ENCODE measurements at places on chromosomes 11 and 22. TPM values are rescaled to one million over a fixed set of nuclear protein-coding genes. Genes with fewer than 3 reads are reported as not detected.

- DNase-seq = peak; percentile 51
Measured at GRCh38 chr11:112658431-112658878, 302.8 kb upstream of the NCAM1 start.

DNA sequence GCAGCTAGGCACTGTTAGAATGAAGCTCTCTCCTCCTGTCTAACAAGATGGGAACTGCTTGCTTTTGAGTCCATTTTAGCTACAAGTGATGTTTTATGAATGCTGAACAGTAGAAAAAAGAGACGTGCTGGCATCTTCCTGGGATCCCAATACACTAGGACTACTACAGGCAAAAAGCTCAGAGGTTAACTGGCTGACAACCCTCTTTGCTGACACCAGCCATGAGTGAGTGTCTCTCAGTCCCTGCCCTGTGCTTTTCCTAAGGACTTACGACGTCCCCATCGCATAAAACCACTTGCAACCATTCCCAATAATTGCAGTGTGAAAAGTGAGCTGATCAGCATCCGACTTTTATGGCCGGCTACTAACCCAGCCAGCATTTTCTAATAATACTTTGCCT lies 213.5 kb downstream of the NTM start:
- DNase-seq = no peak

- DNase-seq = no peak
Measured at GRCh38 chr11:117825538-117826189, 1.1 kb upstream of the FXYD2 start.

- DNase-seq = no peak
Measured at GRCh38 chr11:33946930-33947329, 55.1 kb upstream of the LMO2 start.

DNA sequence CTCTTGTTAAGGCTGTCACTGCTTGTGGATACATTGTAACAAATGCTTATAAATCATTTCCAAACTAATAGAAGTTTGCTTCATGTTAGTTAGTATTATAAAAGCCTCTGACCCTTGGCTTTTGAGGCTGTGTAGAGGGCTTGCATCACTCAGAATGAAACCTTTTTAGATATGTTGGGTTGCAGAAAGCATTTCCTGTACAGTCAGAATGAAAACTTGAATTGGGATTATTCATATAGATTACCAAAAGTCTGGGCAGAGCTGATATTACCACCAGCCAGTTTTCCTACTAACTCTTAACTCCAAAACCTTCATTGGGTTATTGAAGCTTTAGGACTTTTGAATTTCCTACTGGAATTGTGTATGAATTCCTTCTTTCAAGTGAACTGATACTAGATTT lies 12.0 kb downstream of the KMT2A start:
- DNase-seq = no peak

DNA sequence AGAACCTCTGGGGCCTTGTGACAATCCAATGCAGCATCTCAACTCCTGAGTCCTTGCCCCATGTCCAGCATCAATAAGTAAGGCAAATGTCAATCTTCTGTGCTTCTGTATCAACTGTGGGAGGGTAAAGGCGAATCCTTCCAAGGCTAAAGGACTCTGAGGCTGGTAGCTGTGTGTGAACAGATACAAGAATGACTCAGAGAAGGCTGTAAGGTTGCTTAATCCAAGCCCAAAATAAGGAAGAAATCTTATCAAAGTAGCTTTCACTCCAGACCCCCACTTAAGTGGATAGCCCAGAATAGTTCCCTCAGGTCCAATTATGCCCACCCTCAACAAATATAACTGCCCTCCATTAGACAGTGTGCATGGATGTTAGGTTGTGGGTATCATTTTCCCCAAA lies 28.1 kb upstream of the SCGB1A1 start:
- no peak for DNase-seq

- no peak for DNase-seq
Measured at GRCh38 chr11:26473216-26474194, 98.6 kb downstream of the MUC15 start.

DNA sequence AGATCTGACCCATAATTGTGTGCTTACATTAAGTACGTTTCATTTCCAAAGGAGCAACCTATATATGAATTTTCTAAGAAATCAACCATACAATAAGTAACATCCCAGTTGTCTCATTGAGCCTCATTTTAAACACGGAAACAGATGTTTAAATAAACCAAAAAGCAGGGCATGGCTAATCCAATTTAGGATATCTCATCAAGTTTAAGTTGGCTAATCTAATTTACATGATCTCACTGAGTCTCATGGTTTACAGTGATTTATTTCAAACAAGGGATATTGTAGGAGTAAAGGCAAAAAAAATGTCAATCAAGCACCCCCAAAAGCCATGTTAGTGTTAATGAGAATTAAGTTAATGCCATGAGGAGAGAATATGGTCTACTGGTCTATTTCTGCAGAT lies 499.8 kb upstream of the CCDC90B start:
- no peak for DNase-seq

- no peak for DNase-seq
Measured at GRCh38 chr11:112408517-112408916, 147.9 kb upstream of the PLET1 start.

DNA sequence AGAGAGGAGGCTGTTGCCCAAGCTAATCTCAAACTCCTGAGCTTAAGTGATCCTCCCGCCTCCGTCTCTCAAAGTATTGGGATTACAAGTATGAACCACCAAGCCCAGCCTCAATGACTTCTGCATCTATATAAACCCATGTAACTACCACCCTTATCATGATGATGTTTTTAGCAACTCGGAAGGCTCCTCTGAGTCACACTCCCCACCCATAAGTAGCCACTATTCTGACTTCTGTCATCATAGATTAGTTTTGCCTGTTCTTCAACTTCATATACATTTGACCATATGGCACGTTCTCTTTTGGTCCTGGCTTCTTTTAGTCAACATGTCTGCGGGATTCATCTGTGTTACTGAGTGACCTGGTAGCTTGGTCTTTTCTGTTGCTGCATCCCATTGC lies 6.4 kb upstream of the FOSL1 start:
- no peak for DNase-seq

DNA sequence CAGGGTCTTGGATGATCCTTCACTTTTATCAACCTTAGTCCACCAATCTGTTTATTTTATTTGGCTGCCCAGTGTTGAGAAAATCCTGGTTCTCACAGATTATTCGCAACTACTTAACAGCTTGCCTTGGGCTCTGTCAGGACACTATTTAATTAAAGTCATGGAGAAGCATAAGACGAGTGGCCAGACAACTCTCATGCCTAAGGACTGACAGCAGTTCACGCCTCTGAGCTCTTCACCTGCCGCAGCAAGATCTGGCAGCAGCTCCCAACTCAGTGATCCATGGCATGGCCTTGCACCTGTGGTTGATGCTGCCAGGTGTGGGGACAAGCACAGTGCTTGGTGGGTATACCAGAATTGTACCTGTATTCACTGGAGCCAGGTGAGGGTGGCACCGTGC lies 37.8 kb downstream of the HIRA start:
- DNase-seq = no peak

GRCh38 chr11:1310772-1311468 lies 1.5 kb upstream of the TOLLIP start:
- DNase-seq = no peak

- DNase-seq = no peak
Measured at GRCh38 chr11:83827520-83827919, 541.4 kb upstream of the CCDC90B start.

- DNase-seq = no peak
Measured at GRCh38 chr11:94494126-94494680, 419 bp downstream of the ANKRD49 start.

GRCh38 chr22:30186510-30186909 lies 60.0 kb downstream of the LIF start:
- DNase-seq = no peak

DNA sequence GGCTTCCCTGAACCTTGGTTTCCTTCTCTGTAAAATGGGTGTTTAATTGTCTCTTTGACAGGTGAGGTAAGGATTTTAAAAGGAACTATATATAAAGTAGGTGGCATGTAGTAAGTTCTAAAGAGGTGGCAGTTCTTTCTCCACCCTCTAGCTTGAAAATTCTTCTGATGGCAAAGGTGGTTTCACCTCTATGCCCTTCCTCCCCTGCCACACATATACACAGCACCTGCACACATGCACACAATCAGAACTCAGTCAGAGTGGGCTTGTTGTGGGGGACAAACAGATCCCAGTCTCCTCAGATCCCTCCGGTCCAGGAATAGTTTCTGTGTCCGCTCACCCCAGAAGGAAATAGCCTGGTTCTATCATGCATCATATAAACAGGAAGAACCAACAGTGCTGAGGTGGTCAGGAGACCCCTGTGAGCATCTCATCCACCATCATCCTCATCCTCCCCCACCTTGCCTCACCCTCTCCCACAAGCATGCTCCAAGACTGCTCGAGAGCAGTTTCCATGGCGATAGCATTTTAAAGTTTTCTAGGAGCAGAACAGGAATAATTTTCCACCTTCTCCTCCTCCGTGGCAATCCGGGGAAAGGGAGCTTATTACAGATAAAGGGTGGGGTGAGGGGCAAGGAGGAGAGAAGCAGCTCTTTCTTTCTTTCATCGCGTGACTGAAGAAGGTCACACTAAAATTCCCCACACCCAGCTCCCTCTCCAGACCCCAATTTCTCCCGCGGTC lies 123.6 kb downstream of the CHST1 start:
- DNase-seq = no peak

- no peak for DNase-seq
Measured at GRCh38 chr11:113840932-113841664, 34.3 kb downstream of the USP28 start.

DNA sequence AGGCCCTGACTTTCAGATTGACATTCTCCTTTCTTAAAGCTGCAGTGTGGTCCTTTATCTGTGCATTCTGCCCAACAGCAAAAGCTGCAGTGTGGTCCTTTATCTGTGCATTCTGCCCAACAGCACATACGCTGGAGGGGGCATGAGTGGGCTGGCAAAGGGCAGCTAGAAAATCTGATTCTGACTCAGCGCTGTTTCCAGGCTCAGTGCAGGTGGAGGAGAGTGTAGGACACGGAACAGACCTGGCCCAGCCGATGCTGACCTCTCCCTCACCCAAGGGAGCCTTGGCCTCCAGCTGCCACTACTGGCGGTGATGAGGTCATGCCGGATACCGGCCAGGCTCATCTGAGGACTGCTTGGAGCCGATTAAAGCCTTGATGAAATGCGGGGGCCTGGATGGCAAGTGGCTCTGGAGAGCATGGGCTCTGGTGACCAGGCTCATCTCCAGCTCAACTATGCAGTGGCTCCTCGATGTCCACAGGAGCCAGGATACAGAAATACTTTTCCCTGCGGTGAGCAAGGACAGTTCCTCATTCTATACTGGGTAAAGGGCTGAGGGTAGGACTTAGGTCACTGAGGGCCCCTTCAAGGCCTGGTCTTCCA lies 84.6 kb downstream of the CLPB start:
- DNase-seq = no peak

DNA sequence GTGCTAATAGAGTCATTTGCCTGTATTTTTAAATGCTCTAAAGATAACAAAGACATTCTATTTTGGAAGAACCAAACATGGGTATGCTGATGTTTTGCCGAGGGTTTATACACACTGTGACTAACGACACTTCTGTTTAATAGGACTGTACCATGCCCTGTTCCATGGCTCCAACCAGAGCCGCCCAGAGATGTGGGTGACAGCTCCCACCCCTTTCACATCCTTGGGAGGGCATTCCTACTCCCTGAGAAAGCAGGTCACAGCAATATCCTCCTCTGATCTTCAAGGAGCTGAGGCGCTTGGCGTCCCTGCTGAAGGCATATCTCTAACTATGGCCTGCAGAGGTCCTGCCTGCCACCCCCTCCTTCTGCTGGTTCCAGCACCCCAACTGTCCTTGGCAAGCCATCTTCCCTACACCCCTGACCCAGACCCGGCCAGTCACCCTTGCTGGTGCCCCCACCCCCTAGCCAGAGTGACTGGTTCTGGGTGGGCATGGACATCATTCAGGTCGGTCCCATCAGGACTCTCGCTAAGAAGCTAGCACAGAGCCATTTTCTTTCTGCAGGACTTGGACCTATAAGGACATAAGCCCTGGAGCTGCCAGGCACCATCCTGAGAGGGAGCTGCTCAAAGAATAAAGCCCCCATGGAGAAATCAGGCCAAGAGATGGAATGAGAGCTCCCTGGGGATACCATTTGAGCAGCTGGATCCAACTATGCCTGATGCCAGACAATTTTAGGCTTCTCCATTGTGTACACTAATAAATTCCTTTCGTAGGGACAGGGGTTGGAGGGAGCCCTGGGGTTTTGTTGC lies 381.3 kb downstream of the CTTN start:
- DNase-seq = no peak

- no peak for DNase-seq
Measured at GRCh38 chr11:43931717-43932039, 10.8 kb upstream of the C11orf96 start.

- DNase-seq = no peak
Measured at GRCh38 chr11:35388061-35388460, 31.3 kb downstream of the SLC1A2 start.

DNA sequence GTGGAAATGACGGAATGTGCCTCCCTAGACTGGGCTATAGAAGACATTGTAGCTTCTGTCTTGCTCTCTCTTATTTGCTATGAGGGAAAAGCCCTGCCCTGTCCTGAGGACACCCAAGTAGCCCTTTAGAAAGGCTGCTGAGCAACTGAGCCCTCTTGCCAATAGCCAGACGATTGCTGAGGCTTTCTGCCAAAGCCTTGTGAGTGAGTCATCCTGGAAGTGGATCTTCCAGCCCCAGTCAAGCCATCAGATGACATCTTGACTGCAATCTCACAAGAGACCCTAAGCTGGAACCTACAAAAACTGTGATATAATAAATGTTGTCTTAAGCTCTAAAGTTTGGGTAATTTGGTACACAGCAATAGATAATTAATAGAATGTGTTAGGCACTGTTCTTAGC lies 3.9 kb upstream of the TRAF6 start:
- DNase-seq = no peak

DNA sequence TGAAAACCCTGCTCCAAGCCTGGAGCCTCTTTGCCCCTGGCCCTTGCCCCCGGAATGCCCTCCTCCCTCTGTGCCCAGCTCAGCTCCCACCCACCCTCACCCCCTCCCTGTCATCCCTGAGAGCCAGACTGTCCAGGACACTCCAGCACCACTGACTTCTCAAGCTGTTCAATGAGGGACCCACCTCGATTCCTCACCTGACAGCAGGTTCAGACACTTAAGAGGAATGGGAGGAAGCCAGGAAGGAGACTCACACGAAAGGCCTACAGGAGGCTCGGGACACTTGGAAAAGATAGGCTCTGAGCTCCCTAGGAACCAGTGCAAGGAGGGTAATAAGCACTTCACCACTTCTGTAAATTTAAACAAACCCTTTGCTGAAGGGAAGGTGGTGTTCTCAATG lies 35.8 kb downstream of the IGLL5 start:
- DNase-seq = no peak

- no peak for DNase-seq
Measured at GRCh38 chr22:42401535-42402334, 30.5 kb downstream of the NFAM1 start.

TNNT3 gene
- polyA plus RNA-seq = 8.2 TPM

MIOX gene
- polyA plus RNA-seq = 6.1 TPM

ANO9 gene
- 10.6 TPM for polyA plus RNA-seq

LDHA gene
- polyA plus RNA-seq = 275 TPM

ZC3H12C gene
- polyA plus RNA-seq = 8.8 TPM

LMO2 gene
- 28.6 TPM for polyA plus RNA-seq

NLRP6 gene
- polyA plus RNA-seq = 0.35 TPM

MPPED1 gene
- 1.2 TPM for polyA plus RNA-seq

LIMK2 gene
- 50.4 TPM for polyA plus RNA-seq

MRGPRF gene
- 18.9 TPM for polyA plus RNA-seq

XKR3 gene
- not detected for polyA plus RNA-seq

CLDN5 gene
- 17.5 TPM for polyA plus RNA-seq
